ENCODE measurements at places on chromosomes 7 and 10. TPM values are rescaled to one million over a fixed set of nuclear protein-coding genes. Genes with fewer than 3 reads are reported as not detected.

GRCh38 chr7:68840991-68841390, 757.3 kb upstream of the AUTS2 start:
- no peak for DNase-seq

DNA sequence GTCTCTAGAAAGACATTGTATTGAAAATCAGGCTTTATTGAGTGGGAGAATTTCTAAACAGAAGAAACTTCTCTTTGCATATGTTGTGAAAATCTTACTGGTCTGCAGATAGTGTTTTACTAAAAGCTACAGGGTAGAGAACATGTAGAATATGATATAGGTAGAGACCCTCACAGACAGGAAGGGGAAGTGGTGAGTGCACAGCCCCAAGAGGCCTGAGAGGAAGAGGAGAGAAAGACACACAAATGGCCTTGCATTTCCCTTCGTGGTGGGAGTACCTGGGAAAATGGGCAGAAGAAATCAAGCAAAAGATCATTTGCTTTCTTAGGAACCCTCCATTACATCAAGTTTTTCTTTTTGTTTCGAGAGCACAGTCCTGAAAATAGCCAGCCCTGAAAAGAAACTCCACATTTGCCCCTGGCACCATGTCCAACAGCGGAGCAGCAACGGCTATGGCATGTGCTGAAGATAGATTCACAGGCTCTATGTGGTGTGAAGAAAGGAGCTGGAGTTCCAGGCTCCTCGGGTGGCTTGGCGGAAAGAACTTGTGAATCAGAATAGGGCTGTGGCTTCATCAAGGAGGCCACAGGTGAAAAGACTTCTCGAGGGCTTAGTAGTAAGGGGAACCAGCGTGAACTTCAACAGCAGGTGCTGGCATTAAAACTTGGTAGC, 143.5 kb downstream of the CALCR start:
- no peak for DNase-seq

- DNase-seq = no peak
Measured at GRCh38 chr7:115449689-115450088, 527.8 kb downstream of the MDFIC start.

Gene SLC12A9
- total RNA-seq = 10.5 TPM

Gene UCMA
- not detected for total RNA-seq

All from NCI-H460 (cell line).